ENCODE measurements at places on chromosomes 7 and 10.

GRCh38 chr10:12225444-12225843 lies 29.5 kb downstream of the CDC123 start:
- DNase-seq, result no peak

DNA sequence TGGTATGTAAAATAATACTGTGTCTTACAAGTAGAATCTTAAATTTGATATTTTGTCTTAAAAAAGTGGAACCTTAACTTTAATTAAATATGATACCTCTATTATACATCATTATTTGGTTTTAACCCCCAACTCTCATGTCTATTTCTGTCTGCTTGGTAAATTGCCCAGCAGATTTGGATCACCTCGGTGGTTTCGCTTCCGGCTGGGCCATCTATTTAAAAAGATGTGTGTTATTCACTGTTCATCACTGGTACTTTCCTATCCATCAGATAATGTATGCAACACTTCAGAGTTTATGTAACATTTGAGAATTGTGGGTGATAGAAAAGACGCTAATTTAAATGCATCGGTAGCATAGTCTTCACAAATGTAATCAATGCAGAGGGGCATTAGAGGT lies 119.7 kb downstream of the SND1 start:
- no peak for DNase-seq

- DNase-seq, result peak; percentile 61
Observed at GRCh38 chr10:69474742-69475432, 23.6 kb downstream of the TSPAN15 start.

DNA sequence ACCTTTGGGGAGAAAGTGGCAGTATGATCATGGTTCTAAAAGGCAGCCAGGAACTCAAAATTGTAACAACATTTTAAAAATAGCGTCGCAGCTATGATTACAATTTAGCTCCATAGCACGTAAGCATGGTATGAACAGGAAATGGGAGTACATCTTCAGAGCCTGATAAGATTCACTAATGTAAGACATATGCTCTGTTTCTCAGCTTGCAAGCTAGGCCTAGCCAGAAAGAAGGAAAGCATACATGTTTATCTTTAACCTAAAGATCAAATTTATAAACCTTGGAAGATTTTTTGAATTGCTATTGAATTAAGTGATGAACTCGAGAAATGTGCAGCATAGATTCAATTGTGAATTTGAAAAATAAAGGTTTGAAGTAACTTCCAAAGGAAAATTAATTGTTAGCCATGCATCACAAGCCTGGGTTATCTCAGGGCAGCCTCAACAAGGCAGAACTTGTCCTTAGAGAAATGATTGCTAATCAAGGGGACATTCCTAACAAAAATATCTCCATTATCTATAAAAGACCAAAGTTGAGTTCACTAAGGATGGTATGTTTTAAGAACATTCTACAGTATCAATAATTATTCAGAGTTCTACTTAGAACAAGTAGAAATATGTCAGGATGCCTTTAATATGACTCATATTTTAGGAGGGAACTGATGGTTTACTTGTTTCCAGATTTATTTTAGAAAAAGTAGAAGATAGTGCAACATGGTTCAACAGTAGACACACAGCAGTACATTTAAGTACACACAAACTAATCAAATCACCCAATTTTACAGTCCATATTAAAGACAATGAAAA lies 38.8 kb upstream of the SEPTIN7 start:
- peak; percentile 36 for DNase-seq

- DNase-seq, result no peak
Observed at GRCh38 chr10:90018819-90019218, 317.4 kb downstream of the KIF20B start.

DNA sequence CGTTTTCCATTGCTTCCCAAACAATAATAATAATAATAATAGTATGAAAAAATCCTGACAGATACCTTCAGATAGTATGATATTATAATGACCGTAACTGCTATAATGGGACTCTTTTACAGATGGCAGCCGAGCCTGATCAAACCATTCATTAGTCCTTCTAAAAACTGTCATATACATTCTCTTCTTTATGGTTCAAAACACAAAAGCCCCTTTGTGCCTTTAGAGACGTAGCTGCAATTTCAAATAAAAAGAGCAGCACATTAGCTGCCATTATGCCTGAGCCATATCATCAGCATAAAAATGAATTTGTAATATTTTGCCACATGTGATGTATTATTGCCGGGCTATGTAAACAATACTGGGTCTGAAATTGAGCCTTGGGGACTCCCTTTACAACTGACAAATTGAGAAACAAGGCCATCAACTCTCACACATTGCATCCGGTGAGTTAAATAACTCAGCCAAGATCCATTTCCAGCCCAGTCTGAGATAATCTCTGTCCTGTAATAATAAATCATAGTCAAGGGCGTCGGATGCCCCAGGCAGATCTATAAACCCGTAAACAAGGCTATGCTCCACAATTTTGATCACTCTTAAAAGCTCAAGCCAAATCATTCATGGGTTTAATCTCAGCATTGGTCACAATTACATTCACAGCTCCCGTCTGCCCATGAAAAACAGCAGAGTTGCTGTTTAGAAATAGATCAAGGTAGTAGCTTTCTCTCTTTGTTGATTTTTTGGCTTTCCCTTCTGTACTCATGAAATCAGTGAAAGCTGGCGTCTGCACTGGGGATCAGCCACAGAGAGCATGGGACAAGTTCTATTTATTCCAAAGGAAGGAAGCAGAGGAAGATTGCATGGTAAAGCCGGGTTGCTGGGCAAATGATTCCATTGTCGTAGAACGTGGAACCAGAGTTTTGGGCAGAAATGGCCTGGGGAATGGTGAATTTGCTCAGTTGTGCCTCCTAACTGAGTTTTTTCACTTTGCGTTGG lies 150.1 kb upstream of the BMPER start:
- no peak for DNase-seq

- DNase-seq, result no peak
Observed at GRCh38 chr7:356087-356486, 66.1 kb downstream of the FOXL3 start.

- no peak for DNase-seq
Observed at GRCh38 chr10:93245147-93245546, 171.5 kb downstream of the CYP26A1 start.

Measured in amniotic stem cell (primary cell).